ENCODE measurements at places on chromosomes 12 and 14.

GRCh38 chr14:51012055-51012454 lies 67.8 kb upstream of the PYGL start:
- DNase-seq: no peak

- no peak for DNase-seq
Observed at GRCh38 chr14:21734457-21735074, 60.9 kb upstream of the OR4E1 start.

- no peak for DNase-seq
Observed at GRCh38 chr14:100762089-100762515, 35.4 kb downstream of the DLK1 start.

DNA sequence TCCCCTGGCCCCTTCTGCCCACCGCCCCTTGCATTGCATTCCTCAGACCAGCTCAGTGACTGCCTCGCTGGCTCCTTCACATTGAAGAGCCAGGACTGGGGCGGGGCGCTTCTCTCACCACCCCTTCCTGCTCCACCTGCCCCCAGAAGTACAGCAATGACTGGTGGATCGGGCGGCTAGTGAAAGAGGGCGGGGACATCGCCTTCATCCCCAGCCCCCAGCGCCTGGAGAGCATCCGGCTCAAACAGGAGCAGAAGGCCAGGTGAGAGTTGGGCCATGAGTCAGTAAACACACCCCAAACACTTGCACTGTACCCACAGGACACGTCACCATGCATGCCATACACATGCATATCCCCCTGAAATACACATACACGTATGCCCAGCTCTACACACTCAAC lies 5.8 kb downstream of the CACNB3 start:
- no peak for DNase-seq

Data from stimulated activated CD4-positive, alpha-beta T cell treated with anti-CD3 and anti-CD28 coated beads, Interleukin-12 subunit alpha, Interleukin-12 subunit beta, amount 100 ng/mL, for 24 hours (primary cell).